ENCODE measurements at places on chromosomes 7 and 10. TPM values are rescaled to one million over a fixed set of nuclear protein-coding genes. Genes with fewer than 3 reads are reported as not detected.

SPOCK2 gene
- 187 TPM for total RNA-seq

WDR37 gene
- total RNA-seq = 19.9 TPM

- no peak within 1 kb of the TSS for H3K4me3 ChIP-seq
- H3K27me3 ChIP-seq = peaks cover 50% of the 10 kb centered on the region
- DNase-seq = no peak
- H3K4me1 ChIP-seq = peaks cover 12% of the 10 kb centered on the region
- H3K27ac ChIP-seq = no peak within 1 kb of the TSS
- no peaks in the 10 kb centered on the region for H3K36me3 ChIP-seq
These were observed at the start of gene MUC12 for GRCh38 chr7:100969066-100969615. TSS of gene MUC12 (plus strand) at chr7:100969565. CDS start at chr7:100969623, 58 bp downstream.

- no peak for DNase-seq
- no peak overlapping the region for H3K4me3 ChIP-seq
- no peaks in the 10 kb centered on the region for H3K36me3 ChIP-seq
- H3K27ac ChIP-seq = peak overlapping the region; percentile 67
These were observed 8.5 kb downstream of the RASSF4 start for GRCh38 chr10:44968091-44968490.

ITIH2 gene
- 1.3 TPM for total RNA-seq

JAKMIP3 gene
- total RNA-seq = 0.32 TPM

DNA sequence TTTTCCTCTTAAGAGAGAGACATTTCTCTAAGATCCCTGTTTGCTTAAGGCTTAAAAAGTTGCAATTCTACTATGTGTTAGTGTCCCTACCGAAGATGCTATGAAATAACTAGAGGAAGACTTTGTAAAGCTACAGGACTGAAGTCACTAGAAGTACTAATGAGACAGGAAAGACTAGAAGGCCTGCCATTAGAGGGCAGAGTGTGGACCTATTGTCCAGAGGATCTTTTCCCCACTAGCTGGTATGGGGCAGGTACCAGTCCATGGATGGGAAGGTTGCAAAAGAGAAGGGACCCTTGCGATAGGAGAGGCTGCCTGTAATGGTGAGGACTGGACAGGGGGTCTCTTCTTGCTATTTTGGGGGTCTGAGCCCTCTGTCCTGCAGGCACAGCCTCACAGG is 178.1 kb downstream of the TMEM178B start:
- no peaks in the 10 kb centered on the region for H3K27me3 ChIP-seq
- no peaks in the 10 kb centered on the region for H3K36me3 ChIP-seq
- no peak overlapping the region for H3K27ac ChIP-seq

VSTM4 gene
- total RNA-seq = 19.5 TPM

- no peak overlapping the region for H3K4me3 ChIP-seq
- H3K27ac ChIP-seq = peak overlapping the region; percentile 17
- DNase-seq = no peak
- H3K4me1 ChIP-seq = peaks cover 8% of the 10 kb centered on the region
These were observed 24.0 kb upstream of the PAPSS2 start for GRCh38 chr10:87635498-87636312.

INA gene
- total RNA-seq = not detected

- no peaks in the 10 kb centered on the region for H3K4me1 ChIP-seq
- DNase-seq = no peak
- H3K36me3 ChIP-seq = no peaks in the 10 kb centered on the region
- H3K27me3 ChIP-seq = no peaks in the 10 kb centered on the region
These were observed 632.6 kb downstream of the KCNMA1 start for GRCh38 chr10:77004917-77005564.

DNA sequence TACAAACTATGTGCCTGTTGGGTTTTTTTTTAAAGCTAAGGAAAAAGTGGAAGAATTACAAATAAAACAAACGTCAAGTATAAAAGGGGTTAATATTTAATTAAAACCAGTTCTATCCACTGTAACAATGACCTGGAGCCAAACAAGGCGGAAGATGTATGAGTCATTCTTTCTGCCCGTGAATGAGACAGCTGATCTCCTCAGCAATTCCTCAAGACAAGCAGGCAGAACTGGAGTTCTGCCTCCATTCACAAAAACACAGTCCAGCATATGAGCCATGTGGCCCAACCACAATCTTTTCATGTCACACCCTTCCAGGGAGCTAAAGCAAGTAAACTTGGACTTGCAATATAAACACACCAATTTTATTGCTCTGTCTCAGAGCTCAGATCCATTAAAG is 8.4 kb downstream of the ETV1 start:
- H3K27me3 ChIP-seq = no peaks in the 10 kb centered on the region
- no peaks in the 10 kb centered on the region for H3K4me1 ChIP-seq
- no peak overlapping the region for H3K4me3 ChIP-seq

DNA sequence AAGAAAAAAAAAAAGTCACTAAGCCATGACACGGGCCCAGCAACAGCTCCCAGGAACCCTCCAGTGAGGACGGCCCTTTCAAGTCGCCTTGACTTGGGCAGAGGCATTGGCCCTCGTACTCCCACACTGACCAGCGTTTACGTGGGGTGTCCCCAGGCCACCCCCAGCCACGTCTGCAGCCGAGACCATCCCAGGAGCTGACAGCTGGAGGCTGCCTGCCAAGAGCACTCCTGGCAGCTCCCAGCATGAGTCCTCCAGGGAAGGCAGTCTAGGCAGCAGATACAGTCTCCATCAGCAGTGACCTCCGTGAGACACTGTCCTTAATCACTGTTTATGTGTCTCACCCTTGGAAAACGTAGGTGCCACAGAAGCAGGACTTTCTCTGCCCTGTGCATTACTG is 86.5 kb downstream of the PROSER2 start:
- no peak overlapping the region for H3K4me3 ChIP-seq
- H3K4me1 ChIP-seq = no peaks in the 10 kb centered on the region
- no peaks in the 10 kb centered on the region for H3K36me3 ChIP-seq
- H3K27ac ChIP-seq = no peak overlapping the region
- DNase-seq = no peak

ZNF488 gene
- 0.41 TPM for total RNA-seq

DNA sequence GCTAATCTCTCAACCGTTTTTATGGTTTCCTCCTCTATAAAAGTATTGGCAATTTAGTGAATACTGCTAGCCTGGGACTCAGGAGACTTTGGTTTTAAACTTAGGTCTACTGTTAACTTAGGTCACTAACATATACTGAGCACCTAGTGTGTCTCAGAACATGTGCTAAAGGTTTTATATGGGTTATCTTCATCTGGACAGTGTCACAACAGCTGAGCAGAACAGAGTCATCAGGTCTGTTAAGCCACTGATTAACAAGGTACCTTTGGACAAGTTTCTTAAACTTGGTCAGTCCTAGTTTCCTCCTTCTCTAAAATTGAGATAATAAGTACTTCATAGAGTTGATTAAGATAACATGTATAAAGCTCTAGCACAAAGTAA is 30.6 kb downstream of the NET1 start:
- no peak for DNase-seq
- H3K4me1 ChIP-seq = no peaks in the 10 kb centered on the region
- H3K27me3 ChIP-seq = no peaks in the 10 kb centered on the region
- no peak overlapping the region for H3K27ac ChIP-seq

GRCh38 chr7:93115796-93116195 is 2.0 kb downstream of the SAMD9 start:
- no peak overlapping the region for H3K4me3 ChIP-seq
- H3K27ac ChIP-seq = no peak overlapping the region
- peaks cover 17% of the 10 kb centered on the region for H3K4me1 ChIP-seq
- H3K36me3 ChIP-seq = no peaks in the 10 kb centered on the region
- DNase-seq = no peak
- no peaks in the 10 kb centered on the region for H3K27me3 ChIP-seq

GRCh38 chr10:4883079-4883739 is 57.2 kb downstream of the AKR1E2 start:
- no peaks in the 10 kb centered on the region for H3K27me3 ChIP-seq
- no peaks in the 10 kb centered on the region for H3K4me1 ChIP-seq
- no peak for DNase-seq
- H3K27ac ChIP-seq = no peak overlapping the region
- no peaks in the 10 kb centered on the region for H3K36me3 ChIP-seq

ICA1 gene
- 27.0 TPM for total RNA-seq
